ENCODE measurements at places on chromosomes 2 and 18.

GRCh38 chr2:39145906-39146421 lies 25.1 kb upstream of the SOS1 start:
- no peak for DNase-seq

- no peak for DNase-seq
Observed at GRCh38 chr18:48795696-48796095, 155.1 kb downstream of the SMAD7 start.

DNA sequence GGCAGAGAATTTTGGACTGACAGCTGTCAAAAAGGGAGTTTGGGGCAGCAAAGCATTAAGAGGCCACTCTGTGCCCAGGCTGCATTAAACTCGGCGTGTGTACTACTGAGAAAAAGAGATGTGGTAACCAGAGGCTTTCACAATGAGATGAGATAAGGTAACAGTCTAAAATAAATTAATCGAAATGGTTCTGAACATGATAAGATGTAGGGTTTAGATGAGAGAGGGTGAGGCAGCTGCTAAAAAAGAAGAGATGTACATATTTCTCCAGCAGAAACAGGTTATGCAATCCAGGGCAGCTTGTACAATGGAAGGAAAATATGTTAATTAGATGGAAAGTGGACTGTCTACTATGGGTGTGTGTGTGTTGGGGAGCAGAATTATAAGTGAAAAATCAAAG lies 39.2 kb upstream of the ACTR3 start:
- DNase-seq, result no peak

GRCh38 chr2:12350821-12351220 lies 365.9 kb upstream of the TRIB2 start:
- DNase-seq, result no peak

DNA sequence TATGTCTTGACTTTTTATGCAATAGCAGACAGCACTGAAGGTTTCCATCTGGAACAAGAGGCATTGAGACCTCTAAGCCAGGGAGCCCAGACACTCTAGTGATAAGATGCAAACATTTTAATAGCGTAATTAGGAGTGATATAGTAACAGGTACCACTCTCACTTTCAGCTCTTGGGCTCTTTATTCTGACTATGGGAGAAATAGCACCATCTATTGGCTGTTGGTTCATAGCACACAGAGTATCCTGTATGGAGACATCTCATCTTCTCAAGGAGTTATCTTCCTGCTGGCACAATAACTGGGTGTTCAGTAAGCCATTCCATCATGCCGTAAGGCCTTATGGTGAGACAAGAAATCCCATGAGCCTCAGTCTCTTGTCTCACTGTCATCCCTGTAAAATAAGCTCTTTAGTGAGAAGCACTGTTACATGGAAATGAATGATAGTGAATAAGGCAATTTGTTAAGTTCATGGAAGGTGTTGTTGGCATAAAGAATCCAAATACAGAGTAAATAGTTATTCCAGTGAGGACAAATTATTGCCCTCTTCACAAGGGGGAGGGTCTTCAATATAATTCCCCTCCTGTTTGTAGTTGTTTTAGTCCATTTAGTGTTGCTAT lies 48.3 kb downstream of the THUMPD2 start:
- peak; percentile 32 for DNase-seq

- no peak for DNase-seq
Observed at GRCh38 chr18:38923540-38923939, 1357.9 kb upstream of the CELF4 start.
